ENCODE measurements at places on chromosomes 3 and 15.

DNA sequence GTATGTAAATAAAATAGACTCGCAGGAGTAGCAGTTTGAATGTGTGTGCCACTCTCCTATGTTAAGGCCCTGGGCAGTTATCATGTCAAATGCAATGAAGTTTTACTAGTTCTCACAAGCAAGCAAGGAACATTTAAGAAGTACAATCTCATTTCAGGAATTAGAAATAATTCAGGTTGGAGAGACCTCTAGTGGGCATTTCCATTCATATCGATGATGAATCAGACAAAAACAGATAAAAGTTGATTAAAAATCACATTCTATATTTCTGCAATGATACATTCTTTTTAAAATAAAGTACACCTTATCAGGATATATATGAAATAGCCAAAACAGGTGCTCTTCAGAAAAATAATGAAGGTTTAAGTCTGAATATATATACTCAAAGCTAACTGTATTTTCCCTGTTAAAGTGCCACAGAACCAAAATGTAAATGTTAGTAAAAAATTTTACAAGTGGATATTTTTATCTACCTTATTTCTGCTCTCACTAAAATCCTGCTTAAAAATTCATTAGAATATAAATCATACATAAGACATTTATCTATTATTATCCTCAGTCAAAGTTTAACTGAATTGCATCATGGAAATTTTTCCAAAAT is 492.4 kb upstream of the FRG2C start:
- DNase-seq: no peak

GRCh38 chr3:142224482-142225072 is 808 bp downstream of the GK5 start:
- no peak for DNase-seq

- DNase-seq: no peak
Observed at GRCh38 chr3:49610666-49611280, 56.5 kb downstream of the BSN start.

DNA sequence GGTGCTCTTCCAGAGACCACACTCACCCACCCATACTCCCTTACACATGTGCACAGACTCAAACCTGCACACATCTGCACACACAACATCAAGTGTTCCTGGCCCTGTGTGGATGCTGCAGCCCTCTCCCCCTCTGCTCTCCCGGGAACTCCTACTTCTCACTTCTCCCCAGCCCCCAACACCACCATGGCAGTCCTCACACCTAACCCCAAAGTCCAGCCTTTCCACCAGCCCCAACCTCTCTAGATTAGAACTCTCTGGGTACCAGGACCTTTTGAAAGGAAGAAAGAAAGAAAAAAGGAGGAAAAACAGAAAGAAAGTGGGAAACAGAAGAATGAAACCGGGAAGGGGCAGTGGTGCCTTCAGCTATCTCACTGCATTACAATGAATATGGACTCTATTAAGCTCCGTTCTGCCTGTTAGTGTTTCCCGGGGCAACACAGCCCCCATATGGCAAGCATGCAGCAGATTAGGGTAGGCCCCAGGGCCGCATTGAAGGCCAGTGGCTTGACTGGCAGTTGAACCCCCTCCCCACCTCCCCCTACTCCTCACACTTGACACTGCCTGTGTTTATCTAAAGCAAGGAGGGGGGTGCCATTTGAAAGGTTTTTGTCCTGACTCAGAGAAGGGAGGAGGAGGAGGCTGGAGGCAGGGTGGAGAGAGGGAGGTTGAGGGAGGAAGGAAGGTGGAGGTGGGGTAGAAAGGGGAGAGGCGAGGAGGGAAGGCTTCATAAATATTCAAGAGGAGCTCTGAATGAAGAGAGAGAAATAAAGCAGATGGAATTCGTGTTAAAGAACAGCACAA is 30.1 kb downstream of the BOC start:
- no peak for DNase-seq

DNA sequence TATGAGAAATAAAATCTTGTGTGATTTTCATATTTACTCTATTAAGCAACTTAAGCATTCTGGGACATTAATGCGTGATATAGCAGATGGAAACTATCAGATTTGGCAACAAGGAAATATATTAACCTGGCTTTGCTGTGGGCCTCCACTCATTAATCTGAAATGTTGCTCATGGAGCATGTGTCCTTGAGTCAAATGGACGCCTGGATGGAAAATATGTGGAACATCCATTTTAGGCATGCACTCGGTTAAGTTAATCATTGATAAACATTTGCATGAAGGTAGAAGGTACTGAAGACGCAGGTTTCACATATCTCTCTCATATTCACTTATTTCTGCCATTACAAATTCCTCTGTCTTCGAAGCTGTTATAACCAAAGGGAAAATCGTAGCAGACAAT is 246.1 kb downstream of the NR2F2 start:
- no peak for DNase-seq

GRCh38 chr3:33717866-33718594 is at the start of gene CLASP2:
CLASP2 (minus strand) TSS chr3:33718254; CDS start chr3:33718002, 252 bp downstream.
- peak; percentile 65 for DNase-seq

DNA sequence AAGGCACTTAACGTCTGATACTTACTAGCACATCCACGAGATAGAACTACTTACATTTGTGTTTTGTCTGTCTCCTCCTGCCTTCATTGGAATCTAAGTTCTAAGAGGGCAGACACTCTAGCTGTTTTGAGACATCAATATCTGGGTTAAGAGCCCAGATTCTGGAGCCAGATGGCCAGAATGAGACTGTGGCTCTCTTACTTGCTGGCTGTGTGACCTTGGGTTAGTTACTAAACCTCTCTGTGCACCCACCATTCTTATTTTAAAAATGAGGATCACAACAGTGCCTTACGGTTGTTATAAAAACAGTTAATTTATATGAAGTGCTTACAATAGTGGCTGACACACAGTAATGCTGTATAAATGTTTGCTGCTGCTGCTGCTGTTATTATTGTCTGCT is 7.7 kb downstream of the STARD5 start:
- DNase-seq: no peak

- DNase-seq: no peak
Observed at GRCh38 chr3:47433796-47434195, 41.9 kb downstream of the SCAP start.

GRCh38 chr3:30578986-30579579 is 27.3 kb upstream of the TGFBR2 start:
- no peak for DNase-seq
